ENCODE measurements at places on chromosomes 1 and 21. TPM values are rescaled to one million over a fixed set of nuclear protein-coding genes. Genes with fewer than 3 reads are reported as not detected.

GRCh38 chr1:236269439-236269838 is 12.3 kb downstream of the ERO1B start:
- H3K4me3 ChIP-seq, result no peak overlapping the region
- H3K36me3 ChIP-seq, result no peaks in the 10 kb centered on the region
- no peak for DNase-seq
- H3K27me3 ChIP-seq, result no peaks in the 10 kb centered on the region
- no peak overlapping the region for H3K27ac ChIP-seq

- no peak overlapping the region for H3K27ac ChIP-seq
- no peaks in the 10 kb centered on the region for H3K27me3 ChIP-seq
- no peaks in the 10 kb centered on the region for H3K4me1 ChIP-seq
- H3K36me3 ChIP-seq, result no peaks in the 10 kb centered on the region
Observed at GRCh38 chr21:15446223-15446622, 283.6 kb upstream of the USP25 start.

GRCh38 chr1:175210744-175211143 is 18.2 kb upstream of the KIAA0040 start:
- peak overlapping the region; percentile 99 for H3K27ac ChIP-seq
- no peak for DNase-seq
- H3K27me3 ChIP-seq, result no peaks in the 10 kb centered on the region

DNA sequence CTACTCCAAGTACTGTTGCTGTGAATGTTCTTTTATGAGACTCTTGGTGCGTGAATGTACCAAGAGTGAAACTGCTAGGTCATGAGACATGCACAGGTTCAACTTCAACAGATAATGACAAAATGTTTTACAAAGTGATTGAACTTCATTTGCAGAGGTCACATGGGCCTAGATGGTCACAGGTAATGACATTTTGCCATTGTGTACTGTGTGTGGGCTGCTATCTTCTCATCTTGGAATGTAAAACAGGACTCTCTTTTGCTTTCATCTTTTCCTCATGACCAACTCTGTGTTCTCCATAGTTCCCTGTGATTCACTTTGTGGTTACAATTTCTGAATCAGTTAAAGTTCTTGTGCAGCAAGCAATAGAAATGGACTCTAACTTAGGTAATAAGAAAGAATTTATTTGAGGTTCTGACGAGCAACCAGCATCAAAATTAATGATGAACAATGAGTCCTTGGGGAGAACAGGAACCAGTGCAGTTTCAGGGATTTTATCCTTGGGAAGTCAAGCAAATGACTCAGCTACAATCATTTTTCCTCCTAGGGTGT is 16.2 kb upstream of the TSNAX start:
- no peak overlapping the region for H3K27ac ChIP-seq
- peaks cover 9% of the 10 kb centered on the region for H3K4me1 ChIP-seq
- H3K4me3 ChIP-seq, result no peak overlapping the region
- H3K27me3 ChIP-seq, result peaks cover 8% of the 10 kb centered on the region
- no peaks in the 10 kb centered on the region for H3K36me3 ChIP-seq

- no peak for DNase-seq
- no peaks in the 10 kb centered on the region for H3K36me3 ChIP-seq
- no peak overlapping the region for H3K27ac ChIP-seq
- H3K4me3 ChIP-seq, result no peak overlapping the region
- no peaks in the 10 kb centered on the region for H3K4me1 ChIP-seq
- H3K27me3 ChIP-seq, result no peaks in the 10 kb centered on the region
Observed at GRCh38 chr1:215220346-215220745, 137.8 kb downstream of the KCNK2 start.

- H3K36me3 ChIP-seq, result no peaks in the 10 kb centered on the region
- no peaks in the 10 kb centered on the region for H3K27me3 ChIP-seq
- H3K27ac ChIP-seq, result no peak overlapping the region
- DNase-seq, result no peak
- no peak overlapping the region for H3K4me3 ChIP-seq
Observed at GRCh38 chr1:6955357-6956094, 170.3 kb downstream of the CAMTA1 start.

- no peaks in the 10 kb centered on the region for H3K36me3 ChIP-seq
- no peak overlapping the region for H3K4me3 ChIP-seq
- H3K4me1 ChIP-seq, result no peaks in the 10 kb centered on the region
- no peak for DNase-seq
- H3K27ac ChIP-seq, result no peak overlapping the region
Observed at GRCh38 chr1:48916130-48917069, 139.7 kb upstream of the BEND5 start.

- H3K36me3 ChIP-seq, result peaks cover 5% of the 10 kb centered on the region
- no peaks in the 10 kb centered on the region for H3K27me3 ChIP-seq
- no peak overlapping the region for H3K4me3 ChIP-seq
- peak overlapping the region; percentile 81 for H3K27ac ChIP-seq
Observed at GRCh38 chr1:41665962-41666917, 181.8 kb upstream of the EDN2 start.

- no peaks in the 10 kb centered on the region for H3K4me1 ChIP-seq
- no peak for DNase-seq
- no peak overlapping the region for H3K27ac ChIP-seq
- no peak overlapping the region for H3K4me3 ChIP-seq
- H3K36me3 ChIP-seq, result no peaks in the 10 kb centered on the region
Observed at GRCh38 chr1:102120910-102121309, 124.2 kb upstream of the OLFM3 start.

DNA sequence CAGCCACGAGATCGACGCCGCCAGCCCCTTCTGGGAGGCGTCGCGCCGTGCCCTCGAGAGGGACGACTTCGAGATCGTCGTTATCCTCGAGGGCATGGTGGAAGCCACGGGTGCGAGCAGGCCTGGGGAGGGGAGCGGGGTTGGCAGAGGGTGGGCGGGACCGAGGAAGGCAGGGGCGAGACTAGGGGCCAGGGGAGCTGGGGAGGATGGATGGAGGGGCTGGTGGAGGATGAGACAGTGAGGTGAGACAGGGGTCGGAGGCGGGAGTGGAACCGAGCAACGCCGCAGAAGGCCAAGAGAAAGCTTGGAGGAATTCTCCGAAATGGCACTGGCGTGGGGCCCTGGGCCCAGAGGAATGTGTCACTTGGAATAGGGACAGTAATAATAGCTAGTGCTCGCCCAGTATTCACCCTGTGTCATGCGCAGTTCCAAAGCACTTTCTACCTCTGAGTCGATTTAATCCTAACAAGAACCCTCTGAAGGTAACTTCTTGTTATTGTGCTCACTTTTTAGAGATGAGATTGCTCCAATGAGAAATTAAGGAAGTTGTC is 3.5 kb downstream of the KCNJ9 start:
- peaks cover 37% of the 10 kb centered on the region for H3K27me3 ChIP-seq
- DNase-seq, result no peak
- no peak overlapping the region for H3K4me3 ChIP-seq
- peaks cover 9% of the 10 kb centered on the region for H3K4me1 ChIP-seq

GRCh38 chr1:62386351-62387121 is 50.3 kb upstream of the USP1 start:
- no peaks in the 10 kb centered on the region for H3K36me3 ChIP-seq
- peaks cover 9% of the 10 kb centered on the region for H3K27me3 ChIP-seq
- H3K27ac ChIP-seq, result no peak overlapping the region
- no peak overlapping the region for H3K4me3 ChIP-seq
- no peak for DNase-seq

DNA sequence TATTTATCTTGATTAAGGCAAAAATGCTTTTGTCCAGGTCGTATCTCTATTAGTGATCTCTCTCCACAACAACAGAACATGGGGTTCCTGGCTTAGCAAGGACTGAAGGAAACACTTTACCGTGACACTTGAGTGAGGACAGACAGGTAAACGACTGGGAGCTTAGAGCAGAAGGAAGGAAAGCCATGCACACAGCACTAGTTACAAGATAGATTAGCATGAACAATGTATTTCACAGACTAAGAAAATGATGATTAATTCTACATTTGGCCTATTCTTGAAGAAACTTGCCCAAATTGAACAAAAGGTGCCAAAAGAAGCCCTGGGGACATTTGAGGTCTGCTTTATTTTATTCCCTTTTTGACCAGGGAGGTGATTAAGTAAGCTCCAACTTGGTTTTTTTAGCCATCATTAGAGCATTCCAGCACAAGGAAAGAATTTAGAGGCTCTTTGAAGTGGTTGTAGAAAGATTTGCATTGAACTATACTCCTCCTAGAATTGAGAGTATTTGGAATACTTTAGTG is 248.5 kb downstream of the USP25 start:
- H3K27ac ChIP-seq, result no peak overlapping the region
- DNase-seq, result no peak
- H3K4me1 ChIP-seq, result no peaks in the 10 kb centered on the region
- no peak overlapping the region for H3K4me3 ChIP-seq

DNA sequence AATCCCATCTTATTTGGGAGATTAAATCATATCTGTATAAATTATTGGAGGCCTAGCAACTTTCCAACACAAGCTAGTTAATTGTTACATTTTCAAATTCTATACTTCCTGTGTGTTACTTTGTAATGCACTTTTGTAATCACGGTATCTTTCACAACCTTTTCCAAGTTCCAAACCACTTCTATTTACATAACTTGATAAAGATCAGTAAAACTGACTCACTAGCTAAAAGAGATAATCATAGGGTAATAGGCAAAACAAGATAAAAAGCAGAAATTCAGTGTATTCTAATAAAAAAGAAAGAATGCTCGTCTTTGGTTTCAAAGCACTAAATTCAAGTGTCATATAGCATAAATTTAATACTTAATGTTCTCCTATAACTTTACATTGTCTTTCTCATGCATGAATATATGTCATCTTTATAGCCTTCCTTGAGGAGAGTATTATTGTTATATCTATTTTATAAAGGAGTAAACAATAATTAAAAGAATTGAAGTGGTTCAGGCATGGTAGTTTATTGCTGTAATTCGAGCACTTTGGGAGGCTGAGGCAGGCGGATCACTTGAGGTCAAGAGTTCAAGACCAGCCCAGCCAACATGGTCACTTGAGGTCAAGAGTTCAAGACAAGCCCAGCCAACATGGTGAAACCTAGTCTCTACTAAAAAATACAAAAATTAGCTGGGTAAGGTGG is 66.4 kb downstream of the RGS13 start:
- H3K4me1 ChIP-seq, result peaks cover 21% of the 10 kb centered on the region
- DNase-seq, result no peak
- H3K27ac ChIP-seq, result no peak overlapping the region
- no peak overlapping the region for H3K4me3 ChIP-seq
- no peaks in the 10 kb centered on the region for H3K36me3 ChIP-seq

DNA sequence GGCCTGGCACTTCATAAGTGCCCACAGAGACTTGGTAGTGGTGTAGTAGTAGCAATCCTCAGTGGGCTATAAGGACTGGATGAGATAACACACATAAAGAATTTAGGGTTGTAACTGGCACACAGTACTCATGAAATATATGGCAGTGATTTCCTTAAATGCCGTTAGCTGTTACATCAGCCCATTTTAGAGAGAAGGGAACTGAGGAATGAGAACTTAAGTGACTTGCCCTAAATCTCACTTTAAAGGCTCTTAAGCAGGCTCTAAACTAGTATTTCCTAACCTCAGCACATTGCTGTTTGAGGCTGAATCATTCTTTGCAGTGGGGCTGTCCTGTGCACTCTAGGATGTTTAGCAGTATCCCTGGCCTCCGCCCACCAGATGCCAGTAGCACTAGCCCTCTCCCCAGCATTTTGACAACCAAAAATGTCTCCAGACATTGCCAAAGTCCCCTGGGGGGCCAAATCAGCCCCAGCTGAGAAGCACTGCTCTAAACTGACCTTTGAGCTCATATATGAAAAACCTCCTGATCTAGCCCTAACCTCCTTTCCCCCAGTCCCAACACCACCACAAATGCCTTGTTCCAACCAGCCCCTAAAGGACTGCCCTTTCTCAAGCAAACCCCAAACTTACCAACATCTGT is 11.6 kb downstream of the CAMK2N1 start:
- no peak for DNase-seq
- no peak overlapping the region for H3K4me3 ChIP-seq
- H3K27ac ChIP-seq, result no peak overlapping the region

DNA sequence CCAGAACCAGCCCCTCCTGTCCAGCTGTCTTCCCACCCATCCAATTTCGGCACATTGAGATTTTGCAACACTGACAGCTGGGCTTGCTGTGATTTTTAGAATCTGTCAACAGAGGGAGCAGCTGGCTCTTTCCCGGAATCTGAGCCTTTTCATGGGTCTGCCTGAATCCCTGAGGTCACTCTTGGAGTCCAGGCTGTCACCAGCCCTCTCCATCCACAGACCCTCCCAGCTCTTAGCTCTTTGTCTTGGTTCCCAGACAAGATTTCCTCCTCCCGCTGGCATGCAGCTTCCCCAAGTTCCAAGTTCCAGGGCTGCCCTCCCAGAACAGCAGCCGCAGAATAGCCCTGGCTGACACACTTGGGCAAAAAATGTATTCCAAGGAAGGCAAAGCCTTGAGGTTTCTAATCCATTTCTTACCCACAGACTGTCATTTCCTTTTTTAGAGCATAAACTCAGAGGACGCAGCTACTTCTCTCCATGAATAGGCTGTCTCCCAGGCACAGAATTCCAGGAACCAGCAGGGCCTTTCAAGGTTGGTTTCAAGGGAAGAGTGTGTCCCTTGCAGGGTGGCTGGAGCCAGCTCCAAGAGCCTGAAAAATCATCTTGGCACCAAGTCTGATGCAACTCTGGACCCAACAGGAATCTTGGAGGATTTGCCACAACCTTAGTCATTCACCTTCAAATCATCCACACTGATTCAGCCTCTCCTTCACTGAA is 7.1 kb upstream of the TMEM61 start:
- H3K4me3 ChIP-seq, result no peak overlapping the region
- DNase-seq, result no peak
- H3K27ac ChIP-seq, result no peak overlapping the region
- H3K27me3 ChIP-seq, result peaks cover 39% of the 10 kb centered on the region
- H3K36me3 ChIP-seq, result no peaks in the 10 kb centered on the region
- H3K4me1 ChIP-seq, result peaks cover 11% of the 10 kb centered on the region

GRCh38 chr1:16249596-16250241 is 12.7 kb upstream of the CPLANE2 start:
- no peak overlapping the region for H3K4me3 ChIP-seq
- peaks cover 34% of the 10 kb centered on the region for H3K36me3 ChIP-seq

DNA sequence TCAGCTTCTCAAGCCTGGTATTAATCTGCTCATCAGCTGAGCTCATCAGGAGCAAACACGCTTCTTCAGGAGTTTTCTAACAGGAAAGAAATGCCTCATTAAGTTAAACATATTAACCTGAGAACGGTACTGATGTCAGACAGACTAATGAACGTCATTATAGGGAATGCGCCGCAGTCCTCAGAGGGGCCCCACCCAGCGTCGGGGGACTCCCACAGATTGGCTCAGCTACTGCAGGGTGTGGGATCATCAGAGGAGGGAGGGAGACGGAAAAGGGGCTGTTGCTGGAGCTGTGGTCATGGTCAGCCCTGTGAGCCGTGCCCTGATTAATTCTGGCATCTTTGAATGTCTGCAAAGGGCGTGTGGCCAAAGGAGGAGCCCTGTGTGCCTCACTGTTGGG is 348.5 kb downstream of the PTPRU start:
- no peak overlapping the region for H3K4me3 ChIP-seq
- no peaks in the 10 kb centered on the region for H3K4me1 ChIP-seq
- H3K27me3 ChIP-seq, result no peaks in the 10 kb centered on the region
- no peak for DNase-seq
- H3K27ac ChIP-seq, result no peak overlapping the region

GRCh38 chr1:113998361-113998760 is 19.1 kb downstream of the OLFML3 start:
- peaks cover 14% of the 10 kb centered on the region for H3K36me3 ChIP-seq
- no peak for DNase-seq
- no peaks in the 10 kb centered on the region for H3K4me1 ChIP-seq
- H3K27ac ChIP-seq, result no peak overlapping the region
- peaks cover 14% of the 10 kb centered on the region for H3K27me3 ChIP-seq
- H3K4me3 ChIP-seq, result no peak overlapping the region

SH2D5 gene
- 0.23 TPM for total RNA-seq

IKBKE gene
- 61.8 TPM for total RNA-seq

FCRL4 gene
- total RNA-seq, result not detected

KRTAP7-1 gene
- total RNA-seq, result not detected

TSHB gene
- total RNA-seq, result not detected

BATF3 gene
- total RNA-seq, result 56.7 TPM

DIO1 gene
- not detected for total RNA-seq

AIM2 gene
- total RNA-seq, result 28.2 TPM

BCL2L15 gene
- total RNA-seq, result 2.9 TPM

NBPF6 gene
- total RNA-seq, result not detected

PLEKHG5 gene
- total RNA-seq, result 1.7 TPM

All from activated CD4-positive, alpha-beta memory T cell treated with anti-CD3 and anti-CD28 coated beads, Interleukin-2, amount 10 ng/mL, durations not matched to agents 7 days and 5 days (primary cell).